ENCODE measurements at places on chromosomes 6 and 20.

DNA sequence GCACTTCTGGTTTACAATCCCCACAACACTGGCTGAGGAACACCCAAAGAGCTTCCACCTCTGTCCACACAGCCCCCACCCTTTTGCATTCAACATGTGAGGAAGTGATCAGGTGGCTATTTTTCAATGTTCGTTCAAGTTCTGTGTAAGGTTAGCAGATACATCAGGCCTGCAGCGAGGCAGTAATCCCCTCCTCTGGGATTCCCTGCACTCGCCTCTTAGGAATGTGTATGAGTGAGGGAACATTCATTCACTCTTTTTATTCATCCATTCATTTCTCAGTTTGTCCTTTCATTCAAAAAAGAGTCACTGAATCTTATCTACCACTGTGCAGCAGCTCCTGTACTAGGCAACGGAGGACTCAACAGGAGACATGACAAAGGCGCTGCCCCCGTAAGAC, 236.4 kb upstream of the PRDM1 start:
- DNase-seq = no peak

- DNase-seq = no peak
Measured at GRCh38 chr6:158667360-158667981, 17.6 kb downstream of the SYTL3 start.

- DNase-seq = no peak
Measured at GRCh38 chr20:10681494-10681893, 7.7 kb upstream of the JAG1 start.

- DNase-seq = no peak
Measured at GRCh38 chr20:61876952-61877728, 188.5 kb downstream of the TAF4 start.

DNA sequence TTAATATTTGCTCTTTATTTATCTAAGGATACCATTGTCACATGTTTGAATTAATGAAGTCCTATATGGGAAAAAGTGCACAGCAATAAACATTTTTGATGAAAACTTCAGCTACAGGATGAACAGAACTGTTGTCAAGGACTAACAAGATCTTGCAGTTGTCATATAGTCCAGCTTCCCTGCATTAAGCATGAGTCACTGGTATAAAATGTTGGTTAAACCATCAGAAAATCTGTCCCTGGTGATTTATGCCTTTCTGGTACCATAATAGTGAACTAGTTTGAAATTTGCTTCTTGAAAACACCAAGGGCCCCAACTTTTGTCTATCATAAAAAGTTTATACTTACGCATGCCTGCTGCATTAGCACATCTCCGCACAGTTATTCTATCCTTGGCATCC, 60.4 kb upstream of the RSPO3 start:
- no peak for DNase-seq

DNA sequence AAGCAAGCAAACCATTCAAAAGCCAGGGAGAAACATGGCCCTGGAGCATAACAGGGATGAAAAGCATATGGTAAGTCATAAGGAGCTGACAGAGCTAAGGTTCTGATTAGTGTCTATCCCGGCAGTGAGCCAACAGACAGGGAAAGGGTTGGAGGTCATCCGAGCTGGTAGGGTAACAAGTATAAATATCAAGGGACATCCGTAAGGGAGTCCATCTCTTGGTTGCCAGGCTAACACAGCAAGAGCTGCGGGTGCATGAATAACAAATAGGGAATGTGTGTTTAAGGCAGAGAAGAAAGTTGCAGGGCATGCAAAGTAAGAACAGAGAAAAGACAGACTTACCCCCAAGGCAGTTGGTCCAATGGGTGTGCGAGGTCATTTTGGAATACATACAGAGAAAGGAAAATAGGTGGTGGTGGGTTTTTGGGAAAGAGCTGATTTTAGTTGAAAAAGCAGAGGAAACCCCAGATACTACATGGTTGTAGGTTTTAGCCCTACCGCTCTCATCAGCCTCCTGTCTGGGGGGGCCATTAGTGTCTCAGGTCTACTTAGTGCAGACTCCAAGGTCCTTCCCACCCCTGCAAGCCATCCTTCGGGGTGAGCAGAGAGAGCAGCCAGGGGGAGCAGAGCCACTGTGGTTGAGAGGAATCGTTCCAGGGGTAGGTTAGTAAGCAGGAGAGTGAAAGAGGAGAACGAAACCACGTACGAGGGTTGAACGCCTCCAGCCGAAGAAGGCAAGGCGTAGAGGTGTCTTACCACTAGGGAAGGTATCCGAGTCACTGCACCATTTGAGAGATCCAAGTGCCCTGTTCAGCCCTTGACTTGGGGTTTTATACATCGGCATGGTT, at the start of gene ERVFRD-1:
Gene ERVFRD-1, minus strand, starts transcription at position 805 of the 848 bp plus-strand sequence. CDS start 6,415 bp downstream, outside the sequence.
- DNase-seq = no peak

DNA sequence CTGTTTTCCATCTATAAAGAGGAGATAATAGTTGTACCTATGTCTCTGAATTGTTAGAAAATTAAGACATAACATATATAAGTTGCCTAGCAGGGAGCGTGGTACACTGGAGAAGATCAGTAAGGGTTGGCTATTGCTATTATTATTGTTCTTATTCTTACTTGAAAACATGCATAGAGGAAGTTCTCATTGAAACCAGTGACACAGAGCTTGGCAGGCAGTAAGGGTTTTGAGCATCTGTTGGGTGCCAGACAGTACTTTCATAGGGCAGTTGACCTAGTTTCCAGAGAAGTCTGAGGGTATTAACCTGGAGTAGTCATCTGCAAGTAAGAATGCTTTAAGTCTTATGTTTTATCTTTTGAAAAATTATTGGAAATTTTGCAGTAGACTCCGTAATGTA, 13.3 kb upstream of the SGK1 start:
- no peak for DNase-seq

GRCh38 chr6:98516206-98516605, 318.2 kb upstream of the POU3F2 start:
- no peak for DNase-seq

DNA sequence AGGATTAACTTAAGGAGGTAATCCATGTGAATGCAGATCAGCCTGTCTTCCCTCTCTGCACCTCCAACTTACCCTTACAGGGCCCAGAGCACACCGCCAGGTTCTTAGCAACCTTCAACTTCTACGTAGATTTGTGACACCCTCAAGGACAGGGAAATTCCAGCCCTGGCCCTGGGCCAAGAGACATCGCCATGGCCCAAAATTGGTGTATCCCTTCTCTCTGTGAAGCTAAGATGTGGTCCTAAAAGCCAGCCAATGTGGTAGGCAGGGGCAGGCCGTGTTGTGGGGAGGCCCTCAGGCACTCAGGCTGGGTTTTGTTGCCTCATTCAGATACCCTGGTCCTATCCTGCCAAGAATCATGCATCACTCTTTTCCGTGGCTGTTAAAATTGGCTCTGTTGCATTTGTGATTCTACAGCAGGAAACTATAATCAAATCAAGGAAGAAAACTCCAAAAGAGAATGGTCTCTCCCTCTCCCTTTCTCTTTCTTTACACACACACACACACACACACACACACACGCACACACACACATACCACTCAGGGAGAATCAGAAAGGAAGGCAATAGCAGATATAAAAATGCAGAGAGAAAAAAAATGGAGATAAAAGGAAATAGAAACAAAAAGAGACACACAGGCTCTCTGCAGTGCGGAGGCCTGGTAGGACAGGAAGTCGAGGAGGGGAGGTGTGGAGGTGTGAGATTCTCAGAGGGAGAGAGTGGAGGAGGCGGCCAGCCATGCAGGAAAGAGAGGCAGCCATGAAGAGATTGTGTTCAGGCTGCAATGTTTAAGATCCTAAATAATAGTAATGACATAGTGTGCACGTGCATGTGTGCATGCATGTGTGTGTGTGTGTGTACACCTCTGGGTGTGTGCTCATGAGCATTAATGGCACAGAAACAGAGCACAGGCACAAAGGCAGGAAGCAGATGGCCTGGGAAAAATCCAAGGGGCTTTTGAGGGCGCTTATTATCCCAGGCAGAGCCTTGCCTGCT, 201.8 kb upstream of the LRFN2 start:
- DNase-seq = no peak

GRCh38 chr6:128569732-128570679, 49.6 kb upstream of the PTPRK start:
- no peak for DNase-seq

DNA sequence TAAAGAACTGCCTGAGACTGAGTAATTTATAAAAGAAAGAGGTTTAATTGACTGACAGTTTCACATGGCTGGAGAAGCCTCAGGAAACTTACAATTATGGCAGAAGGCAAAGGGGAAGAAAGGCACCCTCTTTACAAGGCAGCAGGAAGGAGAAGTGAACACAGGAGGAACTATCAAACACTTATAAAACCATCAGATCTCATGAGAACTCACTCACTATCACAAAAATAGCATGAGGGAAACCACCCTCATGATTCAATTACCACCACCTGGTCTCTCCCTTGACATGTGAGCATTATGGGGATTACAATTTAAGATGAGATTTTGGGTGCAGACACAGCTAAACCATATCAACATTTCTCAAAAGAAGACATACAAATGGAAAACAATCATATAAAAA, 266.3 kb downstream of the EPM2A start:
- no peak for DNase-seq

DNA sequence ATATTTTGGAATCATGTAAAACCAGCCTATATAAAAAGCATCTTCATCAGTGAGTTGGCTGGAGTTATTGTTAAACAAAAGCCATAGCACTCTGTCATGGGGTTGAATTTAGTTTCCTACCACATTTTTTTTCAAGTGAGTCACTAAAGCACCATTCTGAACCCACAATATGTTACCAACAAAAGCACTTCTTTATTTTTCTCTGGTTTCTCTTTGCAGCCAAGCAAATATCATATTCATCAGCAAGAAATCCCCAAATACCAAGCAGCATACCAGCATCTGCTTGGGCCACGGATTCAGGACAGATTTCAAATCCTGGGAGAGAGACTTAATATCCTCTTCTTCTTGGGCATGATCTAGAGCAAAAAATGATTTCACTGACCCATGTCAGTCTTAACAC, 441.4 kb downstream of the BCKDHB start:
- DNase-seq = no peak

GRCh38 chr6:40349123-40349900, 237.9 kb downstream of the LRFN2 start:
- no peak for DNase-seq

- no peak for DNase-seq
Measured at GRCh38 chr6:85417336-85417735, 32.5 kb upstream of the NT5E start.

DNA sequence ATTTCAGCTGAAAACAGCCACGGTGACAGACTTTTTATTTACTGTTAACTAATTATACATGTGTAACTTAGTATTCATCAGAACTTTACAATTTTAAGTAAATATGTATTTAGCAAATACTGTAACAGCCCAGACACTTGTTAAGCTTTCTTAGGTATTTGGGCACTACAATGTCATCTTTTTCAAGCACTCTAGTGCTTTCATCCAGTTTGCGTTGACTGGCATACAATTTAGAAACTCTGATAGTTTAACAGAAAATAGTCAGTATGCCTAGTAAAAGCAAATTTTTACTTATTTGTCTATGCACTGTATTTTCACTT, 10.6 kb downstream of the RBM39 start:
- no peak for DNase-seq

GRCh38 chr6:129901910-129902309, 40.8 kb upstream of the TMEM244 start:
- DNase-seq = no peak

GRCh38 chr6:152189736-152190135, 382.3 kb downstream of the ESR1 start:
- no peak for DNase-seq

Measured in stimulated activated CD8-positive, alpha-beta memory T cell treated with anti-CD3 and anti-CD28 coated beads, Interleukin-4, amount 100 ng/mL, for 4 hours (primary cell).